ENCODE measurements at places on chromosomes 6 and 20.

- DNase-seq = peak; percentile 88
Observed at GRCh38 chr6:291697-292505, at the start of gene DUSP22. Gene DUSP22 (plus strand): TSS chr6:292487. CDS start chr6:292540, 53 bp downstream.

DNA sequence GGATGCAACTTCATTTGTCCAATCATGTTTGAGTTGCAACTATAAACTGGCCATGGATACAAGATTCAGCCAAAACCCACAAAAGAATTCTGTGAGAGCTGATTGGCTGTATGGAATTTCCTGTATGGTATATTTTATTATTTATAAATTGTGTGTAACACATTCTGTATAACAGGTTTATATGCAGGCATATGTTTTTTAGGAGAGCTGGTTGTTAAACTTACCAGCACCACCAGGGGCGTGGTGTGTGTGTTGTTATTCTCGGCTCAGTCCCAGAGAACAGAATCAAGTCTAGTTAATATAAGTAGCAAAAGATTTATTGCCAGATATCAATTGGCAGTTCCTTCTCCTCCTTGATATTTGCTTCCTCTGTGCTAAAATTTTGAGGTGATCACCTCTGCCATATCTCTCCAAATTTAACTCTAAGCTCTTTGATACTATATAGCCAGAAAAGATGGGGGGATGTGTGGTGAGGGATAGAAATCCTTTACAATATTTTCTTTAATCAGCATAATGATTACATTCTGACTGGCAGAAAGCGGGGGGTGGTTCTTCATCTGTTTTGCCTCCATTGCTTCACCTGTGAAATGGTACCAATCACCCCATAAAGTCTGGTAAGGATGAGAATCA is 22.9 kb downstream of the CNBD2 start:
- DNase-seq = no peak

GRCh38 chr20:50467718-50468356 is 42.3 kb upstream of the PTPN1 start:
- DNase-seq = peak; percentile 85

- no peak for DNase-seq
Observed at GRCh38 chr6:139850512-139850911, 476.1 kb upstream of the CITED2 start.

GRCh38 chr20:35311822-35312221 is 19.6 kb upstream of the FAM83C start:
- DNase-seq = no peak

DNA sequence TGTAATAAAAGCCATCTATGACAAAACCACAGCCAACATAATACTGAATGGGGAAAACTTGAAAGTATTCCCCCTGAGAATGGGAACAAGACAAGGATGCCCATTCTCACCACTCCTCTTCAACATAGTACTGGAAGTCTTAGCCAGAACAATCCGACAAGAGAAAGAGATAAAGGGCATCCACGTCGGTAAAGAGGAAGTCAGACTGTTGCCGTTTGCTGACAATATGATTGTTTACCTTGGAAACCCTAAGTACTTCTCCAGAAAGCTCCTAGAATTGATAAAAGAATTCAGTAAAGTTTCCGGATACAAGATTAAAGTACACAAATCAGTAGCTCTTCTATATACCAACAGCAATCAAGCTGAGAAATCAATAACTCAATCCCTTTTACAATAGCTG is 14.0 kb upstream of the RUNX2 start:
- no peak for DNase-seq

DNA sequence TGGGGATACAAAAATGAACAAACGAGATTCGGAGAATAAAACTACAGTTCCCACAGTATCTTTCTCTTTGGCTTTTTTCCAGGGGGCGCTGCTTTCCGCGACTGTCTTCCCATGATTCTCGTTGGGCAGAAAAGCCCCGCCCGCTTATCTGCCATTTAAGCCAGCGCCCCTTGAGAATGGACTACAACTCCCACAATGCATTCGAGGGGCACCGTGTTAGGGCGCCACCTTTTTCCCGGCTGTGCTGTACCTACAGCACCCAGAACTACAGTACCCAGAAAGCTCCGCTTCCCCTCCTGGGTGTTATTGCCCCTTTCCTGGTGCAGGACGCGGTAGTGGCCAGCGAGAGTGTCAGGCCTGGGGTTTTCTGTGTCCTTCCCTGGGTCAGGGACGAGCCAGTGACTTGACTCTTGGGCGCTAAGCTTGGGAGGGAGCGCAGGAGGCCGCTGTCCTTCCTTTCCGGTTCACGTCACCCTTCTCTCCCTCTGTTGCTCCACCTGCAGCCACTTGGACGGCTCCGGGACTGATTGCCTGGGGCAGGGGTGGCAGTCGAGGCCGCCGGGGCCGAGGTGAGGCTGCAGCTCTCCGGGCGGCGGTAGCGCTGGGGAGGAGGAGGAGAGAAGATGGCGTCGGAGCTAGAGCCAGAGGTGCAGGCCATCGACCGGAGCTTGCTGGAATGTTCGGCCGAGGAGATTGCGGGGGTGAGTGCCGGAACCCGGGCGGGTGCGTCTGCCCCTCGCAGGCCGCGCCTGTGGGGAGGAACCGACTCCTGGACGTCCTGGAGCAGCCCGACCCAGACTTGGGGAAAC is at the start of gene UBR2:
UBR2 (plus strand) TSS at position 333 of the 809 bp plus-strand sequence; CDS start at position 624, 291 bp downstream.
- DNase-seq = peak; percentile 97

DNA sequence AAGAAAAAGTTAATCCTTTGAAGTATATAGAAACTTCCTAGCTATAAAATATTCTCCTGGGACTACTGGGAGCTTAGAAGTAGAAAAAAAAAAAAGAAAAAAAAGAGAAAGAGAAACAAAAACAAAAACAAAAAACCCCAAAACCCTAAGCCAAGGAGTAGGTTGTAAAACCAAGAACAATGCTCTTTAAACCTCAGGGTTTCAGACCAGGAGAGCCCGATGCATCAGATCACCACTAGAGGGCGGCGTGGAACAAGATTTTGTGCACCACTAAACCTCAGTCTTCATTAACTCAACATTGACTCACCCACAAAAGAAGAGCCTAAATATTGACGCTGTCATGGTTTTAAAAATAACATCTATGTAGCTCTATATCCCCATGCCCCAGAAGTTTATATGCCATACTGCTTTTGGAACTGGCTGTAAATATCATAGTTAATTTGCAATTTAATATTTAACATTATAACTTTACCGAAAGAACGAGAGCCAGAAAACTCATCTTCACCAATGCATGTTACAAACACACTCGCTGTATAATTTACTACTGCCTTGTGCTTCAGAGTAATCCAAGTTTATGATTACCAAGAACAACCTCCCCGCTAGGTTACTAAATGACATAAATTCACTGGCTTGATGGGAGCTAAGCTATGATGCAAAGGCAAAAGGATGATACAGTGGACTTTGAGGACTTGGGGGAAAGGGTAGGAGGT is 19.2 kb downstream of the MCUR1 start:
- DNase-seq = peak; percentile 50

DNA sequence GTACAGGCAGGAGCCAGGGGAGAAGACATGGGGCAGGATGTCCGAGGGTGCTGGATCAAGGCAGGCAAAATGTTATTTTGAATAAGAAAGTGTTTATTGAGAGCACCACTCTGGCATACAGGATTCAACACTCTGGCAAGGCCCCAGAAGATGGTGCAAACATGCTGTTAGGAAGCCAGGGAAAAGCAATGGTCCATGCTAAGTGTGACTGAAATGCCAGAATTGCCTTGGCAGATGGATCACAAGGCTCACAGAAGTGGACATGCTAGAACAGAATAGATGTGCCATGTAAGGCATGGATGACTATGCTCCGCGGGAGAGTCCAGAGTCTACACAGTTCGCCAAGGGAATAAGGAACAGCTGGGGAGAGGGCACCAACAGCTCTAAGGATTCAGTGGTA is 54.6 kb downstream of the QRSL1 start:
- DNase-seq = no peak

- DNase-seq = no peak
Observed at GRCh38 chr20:6614836-6615235, 152.7 kb upstream of the BMP2 start.

GRCh38 chr20:11790046-11790445 is 127.6 kb upstream of the BTBD3 start:
- no peak for DNase-seq

- DNase-seq = no peak
Observed at GRCh38 chr20:62893700-62894099, 32.1 kb upstream of the TCFL5 start.

GRCh38 chr6:50270415-50270814 is 220.7 kb upstream of the DEFB112 start:
- DNase-seq = no peak

DNA sequence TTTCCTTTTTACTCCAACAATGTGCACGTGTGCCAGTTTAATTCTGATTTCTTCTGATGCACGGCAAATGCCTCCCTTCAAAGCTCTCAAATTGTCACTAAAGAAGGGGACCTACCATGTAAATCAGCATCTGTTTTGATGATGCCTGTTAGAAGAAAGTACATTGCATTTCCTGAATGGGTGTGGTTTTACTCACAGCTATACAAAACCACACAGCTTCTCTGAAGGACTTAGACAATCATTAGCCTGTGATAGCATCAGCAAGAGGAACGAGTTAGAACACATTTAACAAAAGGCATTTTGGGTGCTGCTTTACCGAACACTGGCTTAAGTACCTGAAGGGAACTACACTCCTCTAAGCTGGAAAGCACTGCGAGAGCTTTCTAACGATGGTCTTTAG is 109.4 kb downstream of the ATXN1 start:
- no peak for DNase-seq

GRCh38 chr20:32116079-32116521 is 6.6 kb downstream of the TM9SF4 start:
- DNase-seq = no peak

DNA sequence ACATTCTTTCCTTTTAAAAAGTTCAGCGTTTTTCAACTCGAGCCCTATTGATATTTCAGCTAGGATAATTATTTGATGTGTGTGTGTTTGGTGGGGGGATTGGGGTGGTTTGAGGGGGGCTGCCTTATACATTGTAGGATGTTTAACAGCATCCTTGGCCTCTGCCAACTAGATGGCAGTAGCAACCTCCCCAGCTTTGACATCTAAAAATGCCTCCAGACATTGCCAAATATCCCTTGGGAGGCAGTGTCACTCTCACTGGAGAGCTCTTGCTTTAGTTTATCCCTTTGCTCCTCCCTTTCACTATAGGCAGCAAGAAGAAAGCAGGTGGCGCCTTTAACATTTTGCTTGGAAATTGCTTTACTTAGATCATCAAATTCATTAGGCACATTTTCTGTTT is 14.6 kb upstream of the TP53TG5 start:
- no peak for DNase-seq

DNA sequence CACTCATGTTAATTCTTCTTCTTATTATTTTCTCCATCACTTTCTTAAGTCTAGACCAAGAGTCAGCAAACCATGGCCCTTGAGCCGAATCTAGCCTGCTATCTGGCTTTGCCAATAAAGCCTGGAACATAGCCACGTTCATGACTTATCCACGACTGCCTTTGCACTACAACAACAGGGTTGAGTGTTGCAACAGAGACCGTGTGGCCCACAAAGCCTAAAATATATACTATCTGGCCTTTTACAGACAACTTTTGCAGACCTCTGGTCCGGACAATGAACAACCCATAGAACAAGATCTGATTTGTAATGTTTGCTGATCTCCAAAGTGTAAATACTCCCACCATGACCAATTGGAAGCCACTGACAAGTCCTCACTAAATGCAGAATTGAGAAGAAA is 140.5 kb upstream of the CDYL start:
- DNase-seq = no peak

DNA sequence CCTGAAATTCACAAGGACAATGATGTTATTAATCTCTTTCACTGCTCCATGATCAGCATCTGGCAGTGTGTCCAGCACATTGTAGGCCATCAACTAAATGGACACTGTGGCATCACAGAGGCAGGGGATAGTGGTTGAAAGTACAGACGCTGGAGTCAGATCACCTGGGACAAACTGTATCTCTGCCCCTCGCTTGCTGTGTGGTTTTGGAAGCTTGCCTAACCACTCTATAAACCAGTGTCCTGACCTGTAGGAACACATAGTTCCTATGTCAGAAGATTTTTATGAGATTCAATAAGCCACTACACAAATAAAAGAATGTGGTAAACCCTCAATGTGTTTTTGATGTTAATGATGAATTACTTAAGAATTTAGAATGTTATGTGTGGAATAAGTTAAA is 219.3 kb upstream of the RNF217 start:
- DNase-seq = no peak

- no peak for DNase-seq
Observed at GRCh38 chr20:59402681-59403080, 102.3 kb downstream of the EDN3 start.

GRCh38 chr6:101668496-101669030 is 275.1 kb downstream of the GRIK2 start:
- DNase-seq = no peak

DNA sequence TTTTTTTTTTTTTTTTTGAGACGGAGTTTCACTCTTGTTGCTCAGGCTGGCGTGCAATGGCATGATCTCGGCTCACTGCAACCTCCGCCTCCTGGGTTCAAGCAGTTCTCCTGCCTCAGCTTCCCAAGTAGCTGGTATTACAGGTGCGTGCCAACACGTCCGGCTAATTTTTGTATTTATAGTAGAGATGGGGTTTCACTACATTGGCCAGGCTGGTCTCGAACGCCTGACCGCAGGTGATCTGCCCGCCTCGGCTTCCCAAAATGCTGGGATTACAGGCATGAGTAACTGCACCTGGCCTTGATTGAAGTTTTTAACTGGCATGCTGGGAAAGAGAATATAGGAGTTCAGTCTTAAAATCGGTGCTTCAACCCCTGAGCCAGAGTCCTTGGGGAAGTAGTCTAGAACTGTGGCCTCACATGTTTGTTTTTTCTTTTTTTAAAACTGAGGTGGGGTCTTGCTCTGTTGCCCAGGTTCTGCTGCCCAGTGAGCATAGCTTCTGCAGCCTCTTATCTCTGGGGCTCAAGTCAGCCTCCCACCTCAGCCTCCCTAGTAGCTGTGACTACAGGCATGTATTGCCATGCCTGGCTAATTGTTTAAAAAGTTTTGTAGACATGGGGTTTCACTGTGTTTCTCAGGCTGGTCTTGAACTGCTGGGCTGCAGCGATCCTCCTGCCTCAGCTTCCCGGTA is 3.3 kb downstream of the CBFA2T2 start:
- no peak for DNase-seq

- peak; percentile 56 for DNase-seq
Observed at GRCh38 chr6:89082486-89082891, 1.9 kb downstream of the PNRC1 start.

DNA sequence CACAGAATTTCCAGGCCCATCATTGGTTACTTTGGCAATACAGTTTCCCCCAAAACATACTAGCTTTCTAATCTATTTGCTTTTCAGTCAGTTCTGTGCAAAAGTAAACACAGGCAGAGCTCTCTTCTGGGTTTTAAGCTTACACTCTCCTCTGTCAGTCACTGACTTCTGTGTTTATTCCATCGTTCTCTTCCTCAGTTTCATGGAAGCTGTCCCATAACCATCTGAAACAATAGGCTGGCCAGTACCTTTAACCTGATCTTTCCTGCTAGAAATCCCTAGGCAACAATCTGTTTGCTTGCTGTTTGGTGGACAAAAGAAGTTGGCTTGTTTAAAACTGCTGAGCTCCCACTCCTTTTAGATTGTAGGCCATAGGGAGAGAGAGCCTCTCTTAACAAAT is 431.5 kb downstream of the HACE1 start:
- no peak for DNase-seq
